ENCODE measurements at places on chromosomes 12 and 14.
A peak's percentile ranks its signal among the peaks of the same experiment; 100 is the strongest.

DNA sequence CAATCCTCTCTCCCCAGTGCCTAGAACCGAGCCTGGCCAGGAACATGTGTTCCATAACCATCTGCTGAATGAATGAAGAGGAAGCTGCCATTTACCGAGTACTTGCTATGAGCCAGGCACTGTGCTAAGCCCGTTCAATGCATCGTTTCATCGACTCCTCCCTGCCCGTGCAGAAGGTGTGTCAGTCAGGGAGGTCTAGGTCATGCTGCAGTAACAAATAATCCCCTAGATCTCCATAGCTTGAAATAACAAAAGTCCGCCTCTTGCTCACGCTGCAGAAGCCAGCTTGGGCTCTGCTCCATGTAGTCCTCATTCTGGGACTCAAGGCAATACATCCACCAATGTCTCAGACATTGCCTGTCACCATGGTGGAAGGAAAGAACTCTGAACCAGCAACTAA is 101.3 kb downstream of the SCARB1 start:
- DNase-seq = no peak

DNA sequence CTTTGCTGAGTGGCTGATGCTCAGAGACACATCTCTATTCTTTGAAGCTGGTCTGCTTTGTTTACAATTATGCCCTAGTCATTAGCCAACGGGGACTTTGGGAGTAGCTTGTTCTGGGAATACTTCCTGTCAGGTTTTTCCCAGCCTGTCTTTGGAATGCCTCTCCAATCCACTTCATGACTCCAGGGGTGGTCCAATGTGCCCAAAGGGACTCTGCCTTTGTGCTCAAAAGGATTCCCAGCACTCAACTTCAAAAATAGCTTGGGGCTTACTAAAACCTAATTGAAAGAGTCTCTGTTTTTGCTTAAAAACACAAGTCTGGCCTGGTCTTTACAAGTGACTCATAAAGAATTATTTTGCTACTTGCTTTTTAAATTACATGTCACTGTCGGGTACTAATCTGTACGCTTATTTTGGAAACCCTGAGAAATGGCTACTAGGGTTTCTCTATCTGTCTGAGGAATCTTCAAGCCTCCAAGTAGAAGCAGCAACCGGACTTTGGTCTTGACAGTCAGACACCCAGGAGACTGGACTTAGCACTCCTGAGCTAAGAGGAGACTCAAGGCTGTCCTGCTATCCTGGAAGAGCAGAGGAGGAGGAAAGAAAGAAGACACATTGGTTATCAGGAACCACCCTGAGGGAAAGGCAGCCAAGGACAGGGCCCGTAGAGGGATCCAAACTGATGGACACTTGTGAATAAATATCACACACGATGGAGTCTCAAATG is 20.7 kb downstream of the PHLDA1 start:
- no peak for DNase-seq

DNA sequence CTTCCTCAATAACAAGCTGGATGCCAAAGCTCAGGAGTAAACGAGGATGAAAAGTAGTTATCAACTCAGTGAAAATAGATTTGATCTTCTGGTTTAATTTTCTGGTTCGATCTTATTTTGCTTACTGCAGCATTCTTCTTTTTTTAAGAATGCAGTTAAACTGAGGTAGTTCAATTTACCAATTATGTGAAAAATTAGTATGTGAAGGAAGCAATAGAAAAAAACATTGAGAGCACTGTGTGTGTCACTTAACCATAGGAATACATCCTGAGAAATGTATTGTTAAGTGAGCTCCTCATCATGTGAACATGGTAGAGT is 111.4 kb upstream of the TSPAN8 start:
- no peak for DNase-seq

GRCh38 chr12:50248411-50248810 is 34.9 kb downstream of the LIMA1 start:
- DNase-seq = no peak

DNA sequence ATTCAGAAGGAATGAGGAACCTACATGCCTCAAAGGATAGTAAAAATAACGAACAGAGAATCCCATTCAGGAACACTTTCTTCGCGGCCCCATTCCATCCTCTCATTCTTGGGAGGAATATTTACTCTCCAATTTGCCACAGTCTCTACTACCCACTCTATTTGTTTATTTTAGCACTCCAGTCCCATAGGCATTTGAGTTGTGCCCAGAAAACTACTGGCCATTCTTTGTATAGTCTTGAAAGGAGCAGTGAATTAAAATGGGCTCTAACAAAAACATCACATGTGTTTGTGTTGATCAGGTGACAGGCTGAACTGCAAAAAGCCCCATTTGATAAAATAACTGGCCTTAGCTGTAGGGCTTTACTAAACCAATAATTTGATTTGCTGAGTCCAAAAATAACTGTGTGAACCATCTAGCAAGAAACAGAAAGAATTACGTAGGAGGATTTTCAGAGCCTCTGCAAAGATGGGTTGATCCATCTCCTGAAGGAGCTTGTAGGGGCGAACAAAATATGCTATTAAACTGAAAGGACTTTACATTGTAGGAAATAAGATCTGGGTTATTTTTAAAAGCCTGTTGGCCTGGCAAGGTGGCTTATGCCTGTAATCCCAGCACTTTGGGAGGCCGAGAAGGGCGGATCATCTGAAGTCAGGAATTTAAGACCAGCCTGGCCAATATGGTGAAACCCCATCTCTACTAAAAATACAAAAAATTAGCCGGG is 142.3 kb upstream of the CPNE8 start:
- no peak for DNase-seq

DNA sequence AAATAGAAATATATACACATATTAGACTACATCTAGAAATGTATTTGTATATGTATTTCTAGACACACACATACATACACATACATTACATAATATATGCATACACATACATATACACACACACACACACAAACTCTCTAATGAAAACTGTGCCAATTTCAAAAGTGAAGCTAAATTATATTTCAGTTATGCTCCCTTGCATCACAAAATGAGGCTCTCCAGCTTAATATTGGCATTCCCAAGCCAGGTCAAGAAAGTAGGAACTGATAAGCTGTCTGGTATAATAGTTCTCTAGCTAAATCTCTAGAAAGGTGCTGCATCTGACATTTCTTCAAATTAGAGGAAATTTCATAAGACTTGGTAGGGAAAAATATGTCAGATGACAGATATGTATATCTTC is 56.9 kb downstream of the GARIN6 start:
- no peak for DNase-seq

- DNase-seq = peak; percentile 52
These were observed 823 bp downstream of the ATG2B start for GRCh38 chr14:96362071-96362964.

DNA sequence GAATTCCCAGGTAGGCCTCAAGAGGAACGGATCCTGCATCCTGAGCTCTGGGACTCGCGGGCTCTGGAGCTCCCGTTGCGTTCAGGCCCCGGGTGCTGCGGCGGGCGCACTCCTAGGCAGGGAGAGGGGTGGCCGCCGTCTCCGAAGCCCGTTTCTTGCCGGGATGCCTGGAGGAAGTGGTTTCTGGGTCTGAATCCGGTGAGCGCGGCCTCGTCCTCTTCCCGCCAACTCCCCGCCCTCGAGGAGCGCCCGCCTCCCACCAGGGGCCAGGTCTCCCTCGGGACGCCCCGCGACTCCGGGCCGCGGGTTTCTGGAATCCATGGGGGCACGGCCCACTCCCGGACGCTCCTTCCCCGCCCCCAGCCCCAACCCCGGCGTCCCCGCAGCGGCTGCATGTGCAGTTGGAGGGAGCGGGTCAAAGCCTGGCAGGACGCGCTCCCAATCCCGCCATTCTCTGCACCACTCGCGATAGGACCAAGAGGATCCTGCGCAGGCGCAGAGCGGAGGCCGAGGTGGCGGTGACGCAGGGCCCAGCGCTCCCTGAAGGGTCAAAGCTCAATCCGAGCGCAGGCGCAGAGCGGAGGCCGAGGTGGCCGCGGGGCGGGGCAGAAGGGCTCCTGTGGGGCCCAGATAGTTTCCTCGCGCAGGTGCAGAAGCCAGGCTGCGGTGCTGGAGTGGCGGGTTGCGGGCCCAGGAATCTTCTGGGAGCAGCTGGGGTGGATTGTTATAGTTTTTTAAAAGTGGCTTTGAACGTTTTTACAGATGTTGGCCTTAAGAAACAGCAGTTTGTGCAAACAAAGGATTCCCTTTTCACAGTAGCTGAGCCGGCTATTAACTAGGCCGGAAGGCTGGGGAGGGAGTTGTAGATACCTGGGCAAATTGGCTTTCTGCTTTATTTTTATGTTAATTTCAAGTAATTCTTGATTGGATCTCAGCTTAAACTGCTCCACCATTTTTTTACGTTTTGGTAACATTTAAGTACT is 796.4 kb downstream of the AACS start:
- DNase-seq = peak; percentile 81

- peak; percentile 27 for DNase-seq
These were observed 33.0 kb downstream of the BEGAIN start for GRCh38 chr14:100554082-100554677.

GRCh38 chr12:85367936-85368335 is 87.9 kb downstream of the ALX1 start:
- no peak for DNase-seq

DNA sequence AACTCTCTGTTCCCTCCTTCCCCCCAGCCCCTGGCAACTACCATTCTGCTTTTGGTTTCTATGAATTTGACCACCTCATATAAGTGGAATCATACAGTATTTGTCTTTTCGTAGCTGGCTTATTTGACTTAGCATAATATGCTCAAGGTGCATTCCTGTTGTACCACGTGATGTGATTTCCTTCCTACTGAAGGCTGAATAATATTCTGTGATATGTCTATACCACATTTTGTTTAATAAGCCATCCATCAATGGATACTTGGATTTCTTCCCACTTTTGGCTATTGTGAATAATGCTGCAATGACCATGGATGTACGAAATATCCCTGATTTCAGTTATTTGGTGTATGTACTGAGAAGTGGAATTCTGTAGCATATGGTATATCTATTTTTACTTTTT is 16.3 kb downstream of the NDUFA9 start:
- DNase-seq = no peak

DNA sequence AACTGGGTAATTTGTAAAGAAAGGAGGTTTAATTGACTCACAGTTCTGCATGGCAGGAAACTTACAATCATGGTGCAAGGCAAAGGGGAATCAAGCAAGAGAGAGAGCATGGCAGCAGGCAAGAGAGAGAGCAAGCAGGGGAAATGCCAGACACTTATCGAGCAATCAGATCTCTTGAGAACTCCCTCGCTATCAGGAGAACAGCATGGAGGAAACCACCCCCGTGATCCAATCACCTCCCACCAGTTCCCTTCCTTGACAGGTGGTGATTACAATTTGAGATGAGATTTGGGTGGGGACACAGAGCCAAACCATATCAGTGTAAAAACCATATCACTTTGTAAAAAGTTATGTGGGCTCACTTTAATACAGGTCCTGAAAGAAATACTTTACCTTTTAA is 56.4 kb upstream of the NEDD1 start:
- DNase-seq = no peak

DNA sequence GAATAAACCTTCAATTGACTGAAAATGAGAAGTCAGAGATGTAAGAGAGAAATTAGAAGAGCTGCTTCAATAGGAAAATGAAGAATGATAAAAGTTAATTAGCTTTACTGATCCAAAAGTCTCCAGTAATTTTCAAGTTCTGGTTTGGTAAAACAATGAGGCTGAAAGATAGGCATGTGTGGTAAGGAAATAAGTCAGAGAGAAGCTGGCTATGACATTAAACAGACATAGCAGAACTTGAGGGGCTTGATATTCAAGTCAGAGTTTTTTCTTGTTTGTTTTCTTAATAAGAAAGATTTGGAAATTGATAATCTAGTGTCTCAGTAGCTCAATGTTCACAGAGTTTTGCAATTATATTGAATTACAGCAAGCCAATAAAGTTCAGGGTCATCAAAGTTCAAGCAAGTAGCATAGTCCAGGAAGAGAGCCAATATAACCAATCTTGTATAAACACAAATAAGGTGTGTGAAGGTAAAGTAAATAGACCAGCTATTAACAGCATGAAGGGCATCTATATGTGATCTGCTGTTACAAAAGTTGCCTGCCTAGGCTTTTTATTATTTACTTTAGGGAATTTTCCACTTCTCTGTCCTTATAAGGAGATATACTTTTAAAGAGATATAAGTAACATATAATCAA is 1111.5 kb downstream of the TRHDE start:
- no peak for DNase-seq

DNA sequence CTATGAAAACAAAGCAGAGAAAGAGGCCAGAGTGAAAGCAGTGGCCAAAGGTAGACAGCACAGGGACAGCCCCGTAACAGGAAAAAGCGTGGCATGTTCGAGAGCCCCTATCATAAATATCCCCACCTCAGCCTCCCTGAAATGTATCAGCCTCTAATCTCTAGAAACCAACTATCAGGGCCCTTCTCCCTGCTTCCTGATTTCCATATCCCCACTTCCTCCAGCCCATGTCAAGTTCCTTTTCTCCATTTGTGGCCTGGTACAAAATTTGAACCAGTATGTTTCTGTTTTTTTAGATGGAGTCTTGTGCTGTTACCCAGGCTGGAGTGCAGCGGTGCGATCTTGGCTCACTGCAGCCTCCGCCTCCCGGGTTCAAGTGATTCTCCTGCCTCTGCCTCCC is 16.9 kb downstream of the DEPDC4 start:
- no peak for DNase-seq

GRCh38 chr12:26239122-26239851 is 43.9 kb downstream of the SSPN start:
- no peak for DNase-seq

DNA sequence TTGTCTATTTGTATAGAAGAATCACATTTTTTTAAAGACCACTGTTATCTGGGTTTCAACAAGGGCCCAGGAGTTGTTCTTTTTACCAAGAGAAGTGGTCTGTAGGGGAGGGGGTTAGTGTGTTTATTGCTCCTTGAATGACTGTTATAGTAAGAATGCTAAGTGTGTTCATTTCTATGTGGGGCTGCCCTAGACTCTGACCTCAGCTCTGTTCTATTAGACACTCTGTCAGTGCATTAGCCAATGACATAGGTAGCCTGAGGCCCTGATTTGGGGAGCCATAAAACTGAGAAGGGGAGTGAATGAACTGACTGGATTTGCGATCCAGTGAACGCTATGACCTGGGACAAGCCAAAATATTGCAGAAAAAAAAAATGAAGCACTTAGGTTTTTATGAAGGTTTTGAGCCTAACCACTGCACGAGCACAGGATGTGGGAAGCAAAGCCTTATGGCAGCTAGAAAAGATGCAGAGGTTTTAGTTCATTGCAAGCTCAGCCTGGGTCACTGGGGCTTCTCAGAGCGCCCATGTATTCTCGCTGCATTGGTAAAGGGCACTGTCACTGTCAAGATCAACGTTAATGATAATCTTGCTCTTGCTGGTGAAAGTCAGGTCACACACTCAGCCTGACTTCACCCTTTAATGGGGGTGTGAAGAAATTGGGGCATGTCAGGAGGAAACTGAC is 63.8 kb downstream of the PRKCH start:
- no peak for DNase-seq

- no peak for DNase-seq
These were observed 36.6 kb downstream of the PARP11 start for GRCh38 chr12:3836641-3837040.

DNA sequence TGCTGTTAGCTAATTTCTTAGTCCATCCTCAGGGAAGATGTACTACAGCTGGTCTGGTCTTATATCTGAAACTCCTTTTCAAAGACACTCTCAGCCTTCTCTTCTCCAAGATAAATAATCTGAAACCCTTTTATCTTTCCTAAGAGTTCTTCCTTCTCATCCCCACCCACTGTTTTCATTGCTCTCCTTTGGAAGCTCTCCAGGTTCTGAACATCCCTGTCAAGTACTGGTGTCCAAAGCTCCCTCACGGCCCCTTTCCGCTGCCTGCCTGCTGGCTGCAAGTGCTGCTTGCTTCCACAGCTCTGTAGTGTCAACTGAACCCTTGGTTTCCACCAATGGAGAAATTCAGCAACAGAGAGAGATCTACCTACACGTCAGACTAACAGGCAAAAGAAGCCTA is 6.6 kb upstream of the SLC6A13 start:
- no peak for DNase-seq

GRCh38 chr14:56199095-56199981 is 81.1 kb downstream of the PELI2 start:
- DNase-seq = no peak
